Fibroblast of the aortic adventitia (primary cell): ENCODE measurements at places on chromosomes 11 and 22. TPM values are rescaled to one million over a fixed set of nuclear protein-coding genes. Genes with fewer than 3 reads are reported as not detected.

MPZL2 gene
- total RNA-seq = 0.36 and 1.1 TPM in 2 replicates

TMEM191C gene
- total RNA-seq = 0.08 and 0.45 TPM in 2 replicates

MRGPRD gene
- total RNA-seq = not detected in 2 replicates

SLC22A25 gene
- total RNA-seq = not detected in 2 replicates

RASSF10 gene
- not detected in 2 replicates for total RNA-seq

MMP27 gene
- 0.18 TPM in 1 of 2 replicates, not detected in the other for total RNA-seq

C11orf24 gene
- total RNA-seq = 11.7 and 42.1 TPM in 2 replicates

CELF1 gene
- total RNA-seq = 63.2 and 103 TPM in 2 replicates

APOL6 gene
- 29.4 and 33.1 TPM in 2 replicates for total RNA-seq

TFIP11 gene
- 25.4 and 45.7 TPM in 2 replicates for total RNA-seq

SHISA8 gene
- total RNA-seq = not detected in 2 replicates

MB gene
- not detected in 2 replicates for total RNA-seq
